Hepatic stellate cell (primary cell): ENCODE measurements at places on chromosomes 12 and 14.

GRCh38 chr14:100735271-100735670 is 8.6 kb downstream of the DLK1 start:
- no peak for DNase-seq

GRCh38 chr14:105471297-105471821 is 3.3 kb upstream of the CRIP2 start:
- no peak for DNase-seq

DNA sequence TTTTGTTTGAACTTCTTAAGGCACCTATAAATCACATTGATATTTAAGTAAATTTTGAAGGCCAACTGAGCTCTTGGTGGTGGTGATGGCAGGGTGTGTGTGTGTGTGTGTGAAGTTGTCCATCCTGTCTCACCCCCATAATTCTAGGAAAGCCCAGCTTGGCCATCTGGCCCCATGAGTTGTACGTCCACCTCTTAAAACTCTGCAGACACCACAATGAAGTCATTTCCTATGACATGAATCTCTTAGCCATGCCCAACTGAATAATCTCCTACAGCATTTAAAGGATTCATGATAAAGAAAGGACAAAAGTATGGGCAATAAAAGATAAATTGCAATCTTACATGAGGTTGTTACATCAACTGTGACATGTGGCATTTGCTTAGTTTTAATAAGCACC is 123.4 kb downstream of the TTC7B start:
- no peak for DNase-seq

DNA sequence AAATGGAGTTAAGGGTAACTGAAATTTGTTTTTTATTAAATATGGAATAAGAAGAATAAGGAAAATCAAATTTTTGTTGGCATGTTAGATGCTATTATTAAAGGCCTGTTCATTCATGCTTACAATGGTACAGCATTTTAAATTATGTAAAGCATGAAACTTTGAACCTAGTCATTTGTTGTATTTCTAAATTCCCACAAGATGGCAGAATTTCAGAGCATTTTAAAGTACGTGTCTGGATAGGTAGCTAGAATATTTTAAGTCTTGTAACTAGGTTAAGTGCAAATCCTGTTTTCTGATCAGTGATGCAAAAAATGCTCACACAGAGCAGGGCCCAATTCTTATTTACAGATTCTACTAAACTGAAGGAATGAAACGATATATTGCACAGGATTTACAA is 585.6 kb upstream of the MIS18BP1 start:
- no peak for DNase-seq

- no peak for DNase-seq
Observed at GRCh38 chr12:51972849-51973273, 21.4 kb downstream of the ACVR1B start.

DNA sequence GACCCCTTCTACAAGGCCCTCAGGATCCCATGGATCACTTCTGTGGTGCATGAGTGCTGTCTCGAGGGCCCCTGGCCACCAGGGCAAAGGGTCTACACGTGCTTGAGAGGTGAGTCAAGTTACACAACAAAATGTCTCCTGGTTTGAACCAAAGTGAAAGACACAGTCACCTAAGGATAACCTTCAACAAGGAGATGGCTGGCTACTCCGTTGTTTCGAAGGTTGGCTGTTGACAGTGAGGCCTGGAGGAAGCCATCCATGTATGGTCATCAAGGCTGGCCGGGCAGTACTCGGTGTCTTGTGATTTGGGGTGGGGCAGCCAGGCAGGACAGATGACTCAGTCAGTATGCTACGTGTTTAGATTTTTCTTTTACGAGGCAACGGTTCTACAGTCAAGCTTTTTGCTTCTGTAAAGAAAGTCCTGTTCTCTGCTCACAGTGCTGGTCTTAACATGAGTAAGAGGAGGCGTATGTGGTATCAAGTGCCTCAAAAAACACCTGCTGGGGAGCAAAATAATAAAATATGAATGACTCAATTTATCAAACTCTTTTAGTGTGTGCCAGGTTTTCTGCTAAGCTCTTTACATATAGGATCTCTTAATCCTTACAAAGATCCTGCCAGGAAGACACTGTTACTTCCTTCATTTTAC is 18.0 kb upstream of the NT5DC3 start:
- peak; percentile 72 for DNase-seq

- DNase-seq: no peak
Observed at GRCh38 chr12:96906498-96906848, 584 bp upstream of the NEDD1 start.

DNA sequence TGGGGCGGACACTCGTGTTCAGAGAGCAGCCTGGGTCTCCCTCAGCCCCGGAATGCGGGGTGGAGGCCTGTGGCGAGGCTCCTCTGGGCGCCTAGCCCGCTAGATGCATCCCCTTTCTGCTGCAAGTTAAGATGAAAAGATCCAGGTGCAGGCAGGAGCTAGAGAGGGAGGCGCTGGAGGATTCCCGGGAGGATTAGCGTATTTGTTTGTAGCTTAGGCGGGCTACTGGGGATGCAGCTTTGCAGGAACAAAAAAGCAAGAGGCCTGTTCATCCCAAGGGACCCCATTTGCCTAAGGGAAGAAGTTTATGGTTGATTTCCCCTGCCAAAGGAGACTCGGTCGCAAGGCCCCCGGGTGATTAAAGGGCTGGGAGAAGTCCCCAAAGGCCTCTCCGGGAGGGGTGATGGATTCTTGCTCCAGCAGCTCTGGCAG is 824 bp downstream of the CCDC177 start:
- DNase-seq: no peak
